Tibial nerve (tissue), 4 donors: ENCODE measurements at places on chromosomes 12 and 14. TPM values are rescaled to one million over a fixed set of nuclear protein-coding genes. Genes with fewer than 3 reads are reported as not detected.

The UTP20 gene
- total RNA-seq: 11.4 TPM

The SIRT4 gene
- total RNA-seq: 1.5 TPM

- no peak for DNase-seq
- H3K4me1 ChIP-seq: no peaks in the 10 kb centered on the region
- H3K36me3 ChIP-seq: peaks cover 69% of the 10 kb centered on the region
- no peaks in the 10 kb centered on the region for H3K27me3 ChIP-seq
Measured at GRCh38 chr12:94362653-94363052, 97.0 kb downstream of the CEP83 start.

- no peak for DNase-seq
- H3K36me3 ChIP-seq: peaks cover 9% of the 10 kb centered on the region
- H3K27ac ChIP-seq: no peak overlapping the region
- H3K4me1 ChIP-seq: peaks cover 34% of the 10 kb centered on the region
Measured at GRCh38 chr14:24238123-24238522, 4.3 kb downstream of the TINF2 start.

DNA sequence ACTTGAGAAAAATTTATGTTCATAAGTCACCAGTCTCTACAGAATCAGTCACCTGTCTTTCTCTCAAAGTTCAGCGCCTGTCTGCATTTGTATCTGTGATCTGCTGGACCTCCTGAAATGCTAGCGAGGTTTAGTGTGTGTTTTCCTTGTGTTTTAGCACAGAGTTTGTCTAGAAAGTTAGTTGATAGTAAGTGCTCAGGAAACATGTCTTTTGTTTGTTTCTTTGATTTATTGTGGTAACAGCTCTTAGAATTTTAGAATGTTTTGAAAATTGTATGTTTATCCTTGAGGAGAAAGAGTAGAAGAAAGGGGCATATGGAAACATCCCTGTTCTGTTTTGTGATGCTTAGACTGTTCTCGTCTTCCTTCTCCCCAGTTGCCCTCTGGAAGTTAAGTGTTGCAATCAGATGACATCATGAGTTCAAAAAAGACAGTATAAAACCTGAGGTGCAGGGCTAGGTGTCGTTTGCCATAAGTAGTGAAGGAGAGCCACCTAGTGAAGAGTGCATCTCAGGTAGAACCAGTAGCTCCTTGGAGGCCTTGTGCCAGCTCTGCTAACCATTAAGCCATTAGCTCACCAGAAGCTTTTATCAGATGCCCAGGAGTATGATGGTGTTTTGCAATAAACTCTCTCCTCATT, 44.8 kb downstream of the FBXW8 start:
- no peak overlapping the region for H3K4me3 ChIP-seq
- peaks cover 13% of the 10 kb centered on the region for H3K4me1 ChIP-seq
- peak; percentile 15 for DNase-seq
- no peak overlapping the region for H3K27ac ChIP-seq

GRCh38 chr14:106631879-106632278, 1105.5 kb downstream of the TMEM121 start:
- H3K4me3 ChIP-seq: no peak overlapping the region
- no peaks in the 10 kb centered on the region for H3K4me1 ChIP-seq
- H3K36me3 ChIP-seq: no peaks in the 10 kb centered on the region
- DNase-seq: no peak
- H3K27ac ChIP-seq: no peak overlapping the region
- no peaks in the 10 kb centered on the region for H3K27me3 ChIP-seq

GRCh38 chr14:42378274-42378673, 771.6 kb downstream of the LRFN5 start:
- H3K4me1 ChIP-seq: no peaks in the 10 kb centered on the region
- H3K4me3 ChIP-seq: no peak overlapping the region
- no peak for DNase-seq
- H3K36me3 ChIP-seq: no peaks in the 10 kb centered on the region
- H3K27ac ChIP-seq: no peak overlapping the region

- H3K27ac ChIP-seq: no peak overlapping the region
- H3K4me3 ChIP-seq: no peak overlapping the region
- no peaks in the 10 kb centered on the region for H3K4me1 ChIP-seq
- H3K36me3 ChIP-seq: no peaks in the 10 kb centered on the region
- H3K27me3 ChIP-seq: no peaks in the 10 kb centered on the region
- DNase-seq: no peak
Measured at GRCh38 chr14:61691495-61691894, 3.8 kb upstream of the HIF1A start.

The PROX2 gene
- total RNA-seq: not detected

The OR4Q3 gene
- total RNA-seq: not detected

DNA sequence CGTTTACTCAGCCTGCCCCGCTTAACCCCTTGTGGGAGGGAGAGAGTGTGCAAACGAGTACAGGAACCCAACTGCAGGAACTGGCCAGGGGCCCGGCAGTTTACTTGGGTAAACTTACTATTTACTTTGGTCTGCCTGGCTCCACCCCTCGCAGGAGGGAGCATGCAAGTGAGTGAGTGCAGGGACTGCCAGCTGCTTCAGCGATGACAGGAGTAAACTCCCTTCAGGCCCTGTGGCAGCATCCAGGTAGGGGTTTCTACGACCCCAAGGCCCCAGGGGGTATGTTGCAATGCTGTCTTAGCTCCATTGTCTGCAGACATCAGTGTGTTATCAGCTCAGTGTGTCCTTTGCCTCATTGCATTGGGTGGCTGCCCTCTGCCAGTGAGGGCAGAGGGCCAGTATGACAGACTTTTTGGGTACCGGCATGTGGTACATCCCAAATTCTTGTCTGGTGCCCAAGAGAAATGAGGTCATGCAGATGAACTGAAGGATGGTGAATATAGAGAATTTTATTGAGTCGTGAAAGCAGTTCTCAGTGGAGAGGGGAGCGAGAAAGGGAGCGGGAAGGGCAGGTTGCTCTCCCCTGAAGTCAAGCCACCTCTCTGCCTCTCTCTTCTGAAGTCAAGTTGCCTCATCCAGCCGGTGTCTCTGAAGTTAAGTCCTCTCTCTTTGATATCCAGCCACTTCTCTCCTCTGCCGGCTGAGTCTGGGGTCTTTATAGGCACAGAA, 181.8 kb downstream of the FUT8 start:
- H3K36me3 ChIP-seq: no peaks in the 10 kb centered on the region
- DNase-seq: no peak
- H3K27ac ChIP-seq: no peak overlapping the region
- H3K4me3 ChIP-seq: no peak overlapping the region
- H3K27me3 ChIP-seq: no peaks in the 10 kb centered on the region

The CELA1 gene
- not detected for total RNA-seq

- H3K4me3 ChIP-seq: no peak overlapping the region
- no peaks in the 10 kb centered on the region for H3K4me1 ChIP-seq
- no peak for DNase-seq
- no peaks in the 10 kb centered on the region for H3K27me3 ChIP-seq
Measured at GRCh38 chr12:13454991-13455777, 258.7 kb downstream of the EMP1 start.

DNA sequence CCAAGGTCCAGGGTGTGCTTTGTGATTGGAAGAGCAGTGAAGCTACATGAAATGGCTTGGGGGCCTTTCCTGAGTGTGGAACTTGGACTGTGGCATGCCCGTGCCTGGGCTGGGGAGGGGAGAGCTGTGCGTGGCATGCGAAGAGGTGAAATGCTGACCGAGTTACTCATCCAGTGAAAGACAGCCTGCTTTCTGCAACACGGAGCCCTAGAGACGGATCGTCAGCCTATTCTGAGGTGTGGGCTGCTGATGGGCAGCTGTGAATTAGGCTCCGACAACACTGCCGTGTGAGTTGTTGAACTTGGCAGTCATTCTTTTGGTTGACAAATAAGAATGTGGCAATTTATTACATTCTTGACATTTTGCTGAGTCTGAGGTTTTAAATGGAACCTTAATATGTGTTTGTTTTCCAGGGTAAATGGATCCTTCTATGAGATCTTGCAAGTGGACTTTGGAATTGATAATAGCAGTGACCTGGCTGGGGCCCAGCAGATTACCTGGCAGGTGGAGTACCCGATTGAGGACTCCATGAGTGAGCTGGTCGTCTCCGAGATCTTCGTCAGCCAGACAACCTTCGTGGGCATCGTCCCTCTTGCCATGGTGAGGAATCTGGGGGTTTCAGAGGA, 453.9 kb downstream of the AACS start:
- H3K36me3 ChIP-seq: peaks cover 11% of the 10 kb centered on the region
- no peaks in the 10 kb centered on the region for H3K4me1 ChIP-seq
- no peaks in the 10 kb centered on the region for H3K27me3 ChIP-seq
- H3K27ac ChIP-seq: no peak overlapping the region
- DNase-seq: no peak

- H3K27me3 ChIP-seq: no peaks in the 10 kb centered on the region
- H3K4me3 ChIP-seq: no peak overlapping the region
- no peaks in the 10 kb centered on the region for H3K36me3 ChIP-seq
Measured at GRCh38 chr14:53520078-53520928, 367.2 kb upstream of the DDHD1 start.

DNA sequence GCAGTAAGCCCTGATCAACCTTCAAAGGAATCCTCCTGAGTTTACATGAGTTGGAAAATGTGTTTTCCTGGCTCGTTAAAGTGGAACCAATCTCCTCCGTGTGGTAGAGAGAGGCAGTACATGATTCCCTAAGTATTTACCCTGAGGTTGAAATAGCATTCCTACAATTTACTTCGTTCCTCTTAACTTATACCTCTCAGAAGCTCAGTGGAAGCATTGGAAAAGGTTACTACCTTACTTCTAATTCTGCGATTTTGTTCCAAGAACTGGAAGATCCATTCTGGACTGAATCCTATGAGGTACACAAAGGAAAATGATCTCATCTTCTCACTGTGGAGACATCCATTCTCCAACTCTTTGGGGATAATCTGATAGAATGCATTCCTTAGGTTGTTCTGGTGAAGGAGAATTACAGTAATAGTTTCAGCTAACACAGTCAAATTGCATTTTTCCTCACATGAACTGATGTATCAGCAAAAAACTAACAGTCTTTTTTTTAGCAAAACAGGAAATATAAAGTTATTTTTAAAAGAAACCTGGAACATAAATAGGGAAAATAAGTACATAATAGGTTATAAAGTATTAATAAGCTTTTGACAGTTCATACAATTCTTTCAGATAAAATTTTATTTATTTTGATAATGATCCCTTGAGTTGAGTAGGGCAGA, 475.6 kb downstream of the PDZRN4 start:
- H3K27me3 ChIP-seq: no peaks in the 10 kb centered on the region
- H3K4me3 ChIP-seq: no peak overlapping the region
- no peak for DNase-seq
- H3K36me3 ChIP-seq: no peaks in the 10 kb centered on the region

The PTGDR gene
- total RNA-seq: 7.1 TPM

DNA sequence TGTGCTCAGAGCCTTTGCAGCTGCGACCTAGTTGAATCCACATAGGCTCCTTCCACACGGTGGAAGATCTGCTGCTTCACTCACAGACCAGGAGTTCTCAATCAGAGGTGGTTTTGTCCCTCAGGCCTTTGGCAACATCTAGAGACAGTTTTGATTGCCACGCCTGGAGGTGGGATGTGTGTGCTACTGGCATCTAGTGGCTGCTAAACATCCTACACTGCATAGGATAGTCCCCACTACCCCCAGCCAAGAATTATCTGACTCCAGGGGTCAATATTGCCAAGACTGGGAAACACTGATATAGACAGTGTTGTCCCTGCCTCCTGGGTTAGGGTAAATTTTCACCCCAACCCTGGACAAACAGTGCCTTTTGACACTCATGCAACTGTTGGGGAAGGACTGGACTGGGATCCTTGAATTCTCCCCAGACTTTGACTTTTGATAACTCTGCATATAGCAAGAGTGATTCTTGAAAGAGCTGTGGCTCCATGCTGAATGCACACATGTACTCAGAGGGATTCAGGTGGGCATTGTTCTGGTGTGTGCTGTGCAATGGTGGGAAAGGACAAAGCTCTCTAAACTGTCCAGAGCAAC, 39.8 kb downstream of the BAZ2A start:
- no peaks in the 10 kb centered on the region for H3K4me1 ChIP-seq
- H3K36me3 ChIP-seq: peaks cover 28% of the 10 kb centered on the region
- no peak overlapping the region for H3K4me3 ChIP-seq
- no peaks in the 10 kb centered on the region for H3K27me3 ChIP-seq
- no peak for DNase-seq
- peak overlapping the region; percentile 90 for H3K27ac ChIP-seq

- H3K4me3 ChIP-seq: no peak overlapping the region
- DNase-seq: no peak
- H3K36me3 ChIP-seq: no peaks in the 10 kb centered on the region
- H3K4me1 ChIP-seq: peaks cover 22% of the 10 kb centered on the region
Measured at GRCh38 chr14:100619396-100620254, 32.4 kb upstream of the BEGAIN start.

The PSMB5 gene
- 154 TPM for total RNA-seq

DNA sequence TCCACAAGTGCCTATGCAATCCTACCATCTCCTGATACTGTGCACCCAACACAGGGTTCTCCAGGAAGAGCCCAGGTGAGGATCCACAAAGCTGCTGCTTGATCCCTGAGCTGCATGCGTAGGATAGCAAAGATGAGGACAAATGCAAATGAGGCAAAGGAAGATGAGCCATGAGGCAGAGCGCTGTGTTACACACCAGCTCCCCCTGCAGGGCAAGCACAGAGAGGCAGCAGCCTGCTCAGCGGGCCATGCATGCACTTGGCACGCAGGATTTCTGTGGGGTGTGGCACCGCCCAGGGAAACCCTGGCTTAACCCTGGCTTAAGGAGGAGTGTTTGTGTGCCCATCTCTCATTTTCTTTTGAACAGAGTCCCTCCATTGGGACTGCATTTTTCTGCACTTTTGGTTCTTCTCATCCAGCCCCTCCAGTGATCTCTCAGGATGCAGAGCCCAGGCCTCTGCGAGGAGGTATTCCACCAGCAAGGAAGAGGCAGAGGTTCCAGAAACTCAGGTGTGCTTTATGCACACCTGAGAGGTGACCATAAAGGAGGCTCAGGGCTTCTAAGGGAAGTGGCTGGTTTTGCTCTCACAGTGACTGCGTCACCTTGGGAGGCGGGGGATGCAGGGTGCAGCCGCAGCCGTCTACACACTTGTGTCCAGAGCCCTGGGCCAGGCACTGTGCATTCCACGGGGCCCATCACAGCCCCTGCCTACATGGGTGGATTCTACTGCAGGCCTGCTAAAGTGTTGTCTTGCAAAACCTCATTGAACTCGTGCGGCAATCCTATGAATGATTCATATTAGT, 973.3 kb upstream of the TMEM132C start:
- H3K4me1 ChIP-seq: no peaks in the 10 kb centered on the region
- no peak overlapping the region for H3K27ac ChIP-seq
- H3K27me3 ChIP-seq: no peaks in the 10 kb centered on the region
- no peak overlapping the region for H3K4me3 ChIP-seq
- H3K36me3 ChIP-seq: no peaks in the 10 kb centered on the region

GRCh38 chr14:71600309-71600708, 331.9 kb upstream of the RGS6 start:
- H3K4me3 ChIP-seq: no peak overlapping the region
- H3K36me3 ChIP-seq: no peaks in the 10 kb centered on the region
- DNase-seq: no peak
- H3K27ac ChIP-seq: no peak overlapping the region

DNA sequence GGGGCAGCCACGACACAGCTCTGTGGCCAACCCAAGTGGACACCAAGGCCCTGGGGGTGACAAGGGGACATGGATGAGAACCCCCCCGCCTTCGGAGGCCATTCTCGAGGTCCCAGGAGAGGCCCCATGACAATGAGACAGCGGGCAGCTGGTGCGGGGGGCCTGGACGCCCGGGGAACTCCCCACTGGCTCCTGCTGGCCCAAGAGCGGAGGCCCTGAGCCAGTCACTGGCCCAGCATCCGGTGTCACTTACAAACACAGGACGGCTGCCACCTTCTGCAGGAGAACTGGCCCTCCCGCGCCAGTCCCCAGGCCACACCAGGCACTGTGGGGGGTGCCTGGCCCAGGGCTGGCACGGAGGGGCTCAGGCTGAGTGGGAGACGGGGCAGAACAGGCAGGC, 51.4 kb downstream of the NCOR2 start:
- no peak for DNase-seq
- H3K4me1 ChIP-seq: peaks cover 99% of the 10 kb centered on the region
- H3K36me3 ChIP-seq: no peaks in the 10 kb centered on the region
- peak overlapping the region; percentile 62 for H3K4me3 ChIP-seq
- no peaks in the 10 kb centered on the region for H3K27me3 ChIP-seq
- H3K27ac ChIP-seq: peak overlapping the region; percentile 99
